Jurkat, Clone E6-1 (cell line): ENCODE measurements at places on chromosomes 16 and 17.

DNA sequence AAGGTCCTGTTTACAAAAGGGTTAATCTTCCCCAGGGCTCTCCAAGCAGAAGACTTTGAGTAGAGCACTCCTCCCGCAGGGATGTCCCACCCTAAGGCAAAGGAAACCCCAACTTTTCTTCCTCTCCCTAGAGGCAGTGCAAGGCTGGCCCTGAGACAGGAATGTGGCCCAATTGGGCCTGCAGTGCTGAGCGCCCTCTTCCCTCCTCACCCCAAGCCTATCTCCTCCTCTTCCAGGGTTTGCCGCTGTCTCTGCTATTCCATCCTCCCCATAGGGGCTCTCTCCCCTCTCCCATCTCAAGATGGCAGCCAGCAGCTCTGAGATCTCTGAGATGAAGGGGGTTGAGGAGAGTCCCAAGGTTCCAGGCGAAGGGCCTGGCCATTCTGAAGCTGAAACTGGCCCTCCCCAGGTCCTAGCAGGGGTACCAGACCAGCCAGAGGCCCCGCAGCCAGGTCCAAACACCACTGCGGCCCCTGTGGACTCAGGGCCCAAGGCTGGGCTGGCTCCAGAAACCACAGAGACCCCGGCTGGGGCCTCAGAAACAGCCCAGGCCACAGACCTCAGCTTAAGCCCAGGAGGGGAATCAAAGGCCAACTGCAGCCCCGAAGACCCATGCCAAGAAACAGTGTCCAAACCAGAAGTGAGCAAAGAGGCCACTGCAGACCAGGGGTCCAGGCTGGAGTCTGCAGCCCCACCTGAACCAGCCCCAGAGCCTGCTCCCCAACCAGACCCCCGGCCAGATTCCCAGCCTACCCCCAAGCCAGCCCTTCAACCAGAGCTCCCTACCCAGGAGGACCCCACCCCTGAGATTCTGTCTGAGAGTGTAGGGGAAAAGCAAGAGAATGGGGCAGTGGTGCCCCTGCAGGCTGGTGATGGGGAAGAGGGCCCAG lies 1.0 kb downstream of the PRRT2 start:
- DNase-seq, result no peak

- no peak for DNase-seq
Measured at GRCh38 chr17:80913928-80914821, 77.5 kb upstream of the CHMP6 start.

- no peak for DNase-seq
Measured at GRCh38 chr16:55000595-55000994, 69.9 kb downstream of the IRX5 start.

DNA sequence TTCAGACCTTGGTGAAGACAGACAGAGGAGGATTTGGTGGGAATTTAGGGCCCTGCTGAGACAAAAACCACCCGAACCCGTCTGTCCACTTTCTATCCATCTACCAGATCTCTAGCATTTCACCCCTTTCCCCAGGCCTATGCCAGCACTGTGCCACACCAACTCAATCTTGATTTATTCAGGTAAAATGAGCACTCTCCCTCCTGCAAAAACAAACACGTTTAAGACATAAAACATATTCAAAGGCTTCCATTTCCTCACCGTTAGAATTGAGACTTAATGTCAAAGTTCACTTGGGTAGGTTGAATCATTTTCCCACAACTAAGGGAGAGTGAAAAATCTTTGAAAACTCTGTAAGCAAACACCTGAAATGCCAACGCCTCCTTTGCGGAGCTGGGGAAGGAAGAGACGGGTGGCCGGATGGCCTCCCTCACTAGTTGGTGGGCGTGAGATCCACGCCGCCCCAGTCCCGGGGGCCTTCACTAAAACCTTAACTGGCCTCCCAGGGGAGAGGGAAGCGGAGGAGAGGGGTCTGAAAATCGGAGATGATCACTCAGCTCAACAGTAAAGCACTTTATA lies 862 bp downstream of the DCAKD start:
- DNase-seq, result peak; percentile 35

DNA sequence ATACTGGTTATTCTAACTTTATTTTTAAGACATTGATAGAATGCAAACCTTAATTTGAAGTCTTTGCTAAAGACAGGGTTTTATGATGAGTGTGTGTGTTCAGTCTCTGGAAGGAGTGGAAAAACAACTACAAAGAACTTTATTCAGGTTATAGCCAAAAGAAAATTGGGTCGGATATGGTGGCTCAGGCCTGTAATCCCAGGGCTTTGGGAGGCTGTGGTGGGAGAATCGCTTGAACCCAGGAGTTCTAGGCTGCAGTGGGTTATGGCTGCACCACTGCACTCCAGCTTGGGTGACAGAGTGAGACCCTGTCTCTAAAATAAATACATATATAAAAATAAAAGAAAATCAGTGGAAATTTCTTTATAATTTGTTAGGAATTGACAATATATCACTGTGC lies 581.5 kb upstream of the CA10 start:
- DNase-seq, result no peak

DNA sequence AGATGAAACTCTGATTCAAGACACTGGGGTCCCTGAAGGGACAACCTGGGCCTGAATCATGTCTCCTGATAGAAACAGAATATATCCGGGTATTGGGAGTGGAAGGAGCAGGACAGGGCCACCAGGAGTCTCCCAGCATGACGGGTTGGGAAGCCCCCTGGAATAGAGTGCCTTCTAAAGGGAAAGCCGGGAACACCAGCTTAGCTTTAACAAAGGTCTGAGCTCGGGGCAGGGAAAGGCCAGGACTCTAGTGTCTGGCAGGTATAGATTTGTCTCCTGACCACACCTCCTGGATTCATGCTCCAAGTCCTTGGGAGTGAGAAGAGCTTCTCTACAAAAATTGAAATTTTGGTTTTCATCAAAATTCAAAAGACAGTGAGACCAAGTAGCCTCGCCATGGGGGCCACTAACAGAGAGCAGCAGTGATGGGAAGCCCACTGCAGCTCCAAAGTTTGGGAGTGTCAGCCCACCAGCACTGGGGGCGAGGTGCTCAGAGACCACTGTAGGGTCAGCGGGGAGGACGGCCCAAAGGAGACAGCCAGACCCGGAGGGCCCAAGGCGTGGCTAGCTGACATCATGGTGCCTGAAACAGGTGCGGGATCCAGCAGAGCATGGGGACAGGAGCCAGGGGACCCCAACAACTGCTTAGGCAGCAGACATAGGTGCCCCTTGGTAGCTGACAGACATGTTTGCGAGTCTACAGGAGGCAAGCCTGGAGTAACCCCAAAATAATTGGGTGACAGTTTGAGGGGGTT lies 81.0 kb downstream of the C16orf78 start:
- no peak for DNase-seq

- no peak for DNase-seq
Measured at GRCh38 chr17:13055131-13055530, 37.3 kb upstream of the ELAC2 start.

- no peak for DNase-seq
Measured at GRCh38 chr17:77036136-77036840, 104.5 kb upstream of the SEC14L1 start.

DNA sequence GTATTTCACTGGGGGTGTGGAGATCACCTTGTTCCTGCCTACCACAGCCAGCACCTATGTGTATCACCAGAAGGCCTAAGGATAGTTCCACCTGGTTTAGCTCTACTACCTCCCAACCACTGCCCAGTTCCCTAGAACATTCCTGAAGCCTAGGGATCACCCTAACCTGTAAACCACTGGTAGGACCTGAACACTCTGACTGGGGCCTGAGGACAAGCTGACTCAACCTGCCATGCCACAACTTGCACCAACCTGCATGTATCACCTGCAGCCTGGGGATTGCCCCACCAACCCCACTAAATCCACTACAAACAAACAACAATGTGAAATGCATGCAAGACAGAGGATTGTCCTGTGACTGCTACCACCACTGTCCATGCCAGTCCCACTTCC lies 128.1 kb downstream of the KIF2B start:
- no peak for DNase-seq

GRCh38 chr16:66416136-66416535 lies 11.0 kb upstream of the BEAN1 start:
- no peak for DNase-seq

- peak; percentile 53 for DNase-seq
Measured at GRCh38 chr16:87850009-87851006, 19.0 kb downstream of the SLC7A5 start.

- DNase-seq, result no peak
Measured at GRCh38 chr17:77901481-77901880, 57.0 kb upstream of the TNRC6C start.

DNA sequence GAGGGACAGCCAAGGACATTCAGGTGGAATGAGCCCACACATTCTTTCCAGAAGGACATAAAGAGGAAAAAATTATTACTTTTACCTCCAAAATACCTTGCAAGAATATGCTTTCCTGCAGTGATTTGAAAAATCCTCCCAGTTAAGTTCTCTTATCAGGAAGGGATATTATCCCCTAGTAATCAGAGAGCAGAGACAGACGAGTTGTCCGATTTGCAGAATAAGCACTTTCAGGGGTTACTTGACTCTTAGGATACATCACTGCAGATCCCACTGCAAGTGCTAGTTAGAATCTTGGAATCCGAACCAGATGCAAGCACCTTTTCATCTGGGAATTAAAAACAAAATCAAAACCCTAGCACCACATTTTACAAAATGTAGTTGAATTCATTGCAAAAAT lies 33.6 kb downstream of the FOXL1 start:
- DNase-seq, result no peak

- DNase-seq, result peak; percentile 15
Measured at GRCh38 chr17:79391376-79392233, 219.2 kb downstream of the RBFOX3 start.

DNA sequence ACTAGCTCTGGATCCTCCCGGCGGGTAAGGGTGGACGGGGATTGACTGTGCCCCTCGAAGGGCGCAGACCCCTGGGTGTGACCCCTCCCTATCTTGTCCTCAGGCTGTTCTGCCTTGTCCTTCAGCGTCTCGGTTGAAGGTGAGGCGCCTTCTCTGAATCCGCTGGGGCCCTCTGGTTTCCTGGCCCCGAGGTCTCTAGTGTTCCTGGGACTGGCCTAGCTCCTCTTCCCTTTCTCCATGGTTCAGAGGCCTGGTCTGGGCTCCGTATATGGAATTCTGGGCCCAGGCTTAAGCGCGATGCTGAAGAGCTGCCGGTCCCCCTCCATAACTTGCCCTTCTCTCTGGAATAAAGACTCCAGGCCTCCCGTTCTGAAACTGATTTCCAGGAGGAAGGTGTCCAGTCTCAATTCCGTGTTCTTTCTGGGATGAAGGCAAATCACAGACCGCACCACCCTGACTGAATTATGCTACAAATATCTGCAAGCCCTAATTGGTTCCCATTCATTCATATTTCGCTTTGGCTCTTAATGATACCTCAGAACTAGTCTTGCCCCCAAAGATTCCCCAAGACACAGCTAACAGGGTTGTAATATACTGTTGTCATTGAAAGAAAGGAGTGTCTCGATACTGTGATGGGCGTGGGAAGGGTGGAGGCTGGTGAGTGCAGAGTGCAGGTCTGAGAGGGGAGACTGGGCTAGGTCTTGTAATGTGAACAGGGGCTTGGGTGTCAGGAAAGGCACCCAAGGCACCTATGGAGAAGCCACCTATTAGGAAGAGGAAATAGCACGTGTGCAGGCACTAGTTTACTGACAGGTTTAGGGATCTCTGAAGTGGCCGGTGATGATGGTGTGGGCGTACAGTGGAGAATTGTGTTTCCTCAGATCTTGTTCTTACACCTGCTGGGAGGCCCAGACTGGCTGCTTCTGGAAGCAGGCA lies 851 bp downstream of the EDC4 start:
- DNase-seq, result no peak

- DNase-seq, result no peak
Measured at GRCh38 chr16:17205279-17206211, 265.2 kb downstream of the XYLT1 start.

DNA sequence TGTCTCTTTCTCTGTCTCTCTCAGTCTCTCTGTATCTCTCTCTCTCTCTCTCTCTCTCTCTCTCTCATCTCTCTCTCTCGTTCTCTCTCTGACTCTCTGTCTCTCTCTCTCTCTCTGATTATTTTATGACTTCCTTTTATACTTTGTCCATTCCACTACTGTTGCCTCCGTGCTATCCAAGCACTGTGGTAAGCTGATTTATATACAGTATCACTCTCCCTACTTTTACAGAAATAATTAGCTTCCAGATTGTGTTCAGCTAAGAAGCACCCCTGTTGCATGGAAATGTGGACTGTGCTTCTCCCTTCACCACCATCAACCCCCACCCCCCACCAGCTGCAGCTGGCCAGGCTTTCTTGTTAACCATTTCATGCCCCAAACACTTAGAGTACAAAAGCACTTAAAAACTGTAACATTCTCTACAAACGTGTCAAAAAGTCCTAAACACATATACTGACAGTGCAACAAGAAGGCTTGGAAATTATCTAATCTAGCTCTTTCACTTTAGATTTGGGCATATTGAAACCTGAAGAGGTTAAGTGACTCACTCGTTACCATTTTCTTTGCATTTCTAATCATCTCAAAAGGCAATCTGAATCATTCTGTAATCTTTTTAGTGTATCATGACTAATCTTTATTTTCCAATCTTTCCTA lies 11.6 kb upstream of the TMEM100 start:
- DNase-seq, result no peak

DNA sequence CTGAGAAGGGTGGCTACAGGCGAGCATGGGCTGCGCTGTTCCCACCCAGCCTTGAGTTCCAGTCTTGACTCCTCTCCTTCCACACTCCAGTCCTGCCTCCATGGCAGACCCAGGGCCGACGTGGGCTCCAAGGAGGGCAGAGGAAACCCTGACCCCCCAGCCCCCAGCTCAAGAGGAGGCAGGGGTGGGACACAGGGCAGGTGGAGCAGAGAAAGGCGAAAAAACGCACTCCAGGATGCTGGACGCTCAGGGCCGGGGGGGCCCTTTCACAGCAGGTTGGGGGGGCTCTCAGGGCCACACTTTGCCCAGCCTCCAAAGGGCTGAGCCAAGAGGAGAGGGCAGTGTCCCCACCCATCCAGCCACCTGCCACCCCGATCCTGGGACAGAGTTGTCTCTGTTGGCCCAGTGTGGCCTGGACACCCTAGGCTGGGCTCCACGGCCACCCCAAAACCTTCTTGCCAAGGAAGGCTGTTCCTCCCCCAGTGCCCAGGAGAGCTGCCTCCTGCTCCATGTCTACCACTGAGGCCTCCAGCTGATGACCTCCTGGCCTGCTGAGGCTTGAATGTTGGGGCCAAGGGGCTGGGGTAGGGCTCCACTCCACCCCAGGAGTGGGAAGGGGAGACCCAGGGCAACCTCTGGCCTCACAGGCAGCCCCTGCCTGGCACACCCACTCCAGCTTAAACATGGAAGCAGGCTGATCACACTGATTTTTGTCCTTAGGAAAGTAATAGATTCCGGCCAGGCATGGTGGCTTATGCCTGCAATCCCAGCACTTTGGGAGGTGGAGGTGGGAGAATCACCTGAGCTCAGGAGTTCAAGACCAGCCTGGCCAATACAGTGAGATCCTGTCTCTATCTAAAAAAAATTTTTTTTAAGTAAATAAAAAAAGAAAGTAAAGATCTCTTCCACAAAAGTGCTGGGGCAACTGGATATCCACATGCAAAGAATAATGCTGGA lies 7.4 kb upstream of the CCDC57 start:
- DNase-seq, result no peak

GRCh38 chr17:66310528-66311148 lies 8.2 kb downstream of the PRKCA start:
- no peak for DNase-seq

GRCh38 chr16:10088380-10088793 lies 93.8 kb downstream of the GRIN2A start:
- DNase-seq, result no peak

- DNase-seq, result no peak
Measured at GRCh38 chr17:4973256-4974114, 5.9 kb upstream of the SPAG7 start.
